ENCODE measurements at places on chromosomes 5 and 9.

- DNase-seq = no peak
Observed at GRCh38 chr5:40572937-40573336, 106.8 kb upstream of the PTGER4 start.

- DNase-seq = no peak
Observed at GRCh38 chr9:19381656-19382055, 1.6 kb upstream of the RPS6 start.

- DNase-seq = no peak
Observed at GRCh38 chr5:117665121-117665520, 1090.5 kb upstream of the SEMA6A start.

DNA sequence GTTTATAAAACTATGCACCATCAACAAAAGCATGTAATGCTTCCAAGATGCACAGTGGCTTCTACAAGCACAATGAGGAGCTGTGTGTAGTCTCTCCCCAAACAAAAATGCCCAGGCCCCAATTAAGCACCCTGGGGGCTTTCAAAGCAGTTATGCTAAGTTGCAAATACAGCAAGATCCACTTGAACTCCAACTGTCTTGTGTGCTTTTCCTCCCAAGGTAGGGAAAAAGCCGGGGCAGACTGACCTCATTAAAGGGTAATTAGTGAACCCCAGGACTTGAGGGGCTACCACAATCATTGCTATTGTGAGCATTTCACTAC is 13.1 kb downstream of the ZNF608 start:
- no peak for DNase-seq

DNA sequence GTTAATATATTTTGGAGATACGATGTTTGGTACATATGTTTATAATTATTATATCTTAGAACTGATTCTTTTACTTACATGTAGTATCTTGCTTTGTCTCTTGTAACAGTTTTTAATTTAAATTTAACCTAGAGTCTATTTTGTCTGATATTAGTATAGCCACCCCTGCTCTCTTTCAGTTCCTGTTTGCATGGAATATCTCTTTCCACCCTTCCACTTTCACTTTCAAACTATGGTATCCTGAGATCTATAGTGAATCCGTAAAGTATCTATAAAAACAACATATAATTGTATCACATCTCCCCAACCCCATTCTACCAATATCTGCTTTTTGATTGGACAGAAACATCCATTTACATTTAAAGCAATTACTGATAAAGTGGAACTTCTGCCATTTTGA is 7.2 kb downstream of the IRGM start:
- DNase-seq = peak; percentile 9

- no peak for DNase-seq
Observed at GRCh38 chr9:107043886-107044285, 180.9 kb downstream of the ZNF462 start.

- peak; percentile 76 for DNase-seq
Observed at GRCh38 chr5:150350524-150351344, 6.8 kb upstream of the TCOF1 start.

DNA sequence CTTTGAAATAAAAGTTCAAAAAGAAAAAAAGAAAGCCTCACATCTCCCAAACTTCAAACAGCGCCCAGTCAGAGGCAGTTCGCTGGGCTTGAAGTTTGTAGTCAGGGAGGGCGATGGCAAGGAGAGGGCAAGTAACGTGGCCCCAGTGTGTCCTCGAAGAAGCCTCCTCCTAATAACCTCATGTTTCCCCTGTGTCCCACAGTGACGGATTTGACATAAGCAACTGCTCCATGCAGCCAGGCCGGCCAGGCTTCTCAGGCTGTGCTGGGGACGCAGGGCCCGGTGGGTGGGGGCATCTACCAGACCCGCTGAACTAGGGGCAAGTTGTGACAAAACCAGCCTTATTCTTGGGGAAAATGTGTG is 172.2 kb downstream of the ERCC6L2 start:
- no peak for DNase-seq

DNA sequence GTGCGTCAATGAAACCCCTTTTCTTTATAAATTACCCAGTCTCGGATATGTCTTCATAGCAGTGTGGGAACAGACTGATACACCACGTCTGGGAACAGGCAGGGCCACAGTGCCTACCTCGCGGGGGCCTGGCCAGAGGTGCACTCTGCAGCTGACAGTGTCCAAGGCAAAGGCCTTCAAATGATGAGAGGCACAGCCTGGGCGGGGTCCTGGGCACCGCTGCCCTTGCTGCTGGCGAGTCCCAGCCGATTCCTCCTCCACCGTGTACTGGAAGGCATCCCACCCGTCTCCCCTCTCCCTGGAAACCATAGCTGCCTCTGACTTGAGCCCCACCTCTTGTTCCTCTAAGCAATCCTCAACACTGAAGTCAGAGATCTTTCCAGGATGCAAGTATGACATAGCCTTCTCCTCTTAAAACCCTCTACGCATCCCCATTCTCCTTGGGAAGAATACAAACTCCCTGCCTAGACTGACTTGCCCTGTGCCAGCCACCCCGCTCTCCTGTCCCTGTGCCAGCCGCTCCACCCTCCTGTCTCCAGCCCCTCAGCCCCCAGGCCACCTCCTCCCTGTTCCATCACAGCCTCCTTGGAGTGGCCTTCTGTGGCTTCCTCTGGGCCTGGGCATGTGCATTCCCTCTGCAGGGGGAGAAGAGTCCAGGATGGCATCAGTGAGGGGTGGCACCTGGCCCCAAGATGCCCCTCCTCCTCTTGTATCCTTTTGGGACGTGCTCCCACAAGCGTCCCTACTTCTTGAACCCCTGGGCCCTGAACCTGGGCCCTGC is 8.1 kb upstream of the COL5A1 start:
- no peak for DNase-seq

DNA sequence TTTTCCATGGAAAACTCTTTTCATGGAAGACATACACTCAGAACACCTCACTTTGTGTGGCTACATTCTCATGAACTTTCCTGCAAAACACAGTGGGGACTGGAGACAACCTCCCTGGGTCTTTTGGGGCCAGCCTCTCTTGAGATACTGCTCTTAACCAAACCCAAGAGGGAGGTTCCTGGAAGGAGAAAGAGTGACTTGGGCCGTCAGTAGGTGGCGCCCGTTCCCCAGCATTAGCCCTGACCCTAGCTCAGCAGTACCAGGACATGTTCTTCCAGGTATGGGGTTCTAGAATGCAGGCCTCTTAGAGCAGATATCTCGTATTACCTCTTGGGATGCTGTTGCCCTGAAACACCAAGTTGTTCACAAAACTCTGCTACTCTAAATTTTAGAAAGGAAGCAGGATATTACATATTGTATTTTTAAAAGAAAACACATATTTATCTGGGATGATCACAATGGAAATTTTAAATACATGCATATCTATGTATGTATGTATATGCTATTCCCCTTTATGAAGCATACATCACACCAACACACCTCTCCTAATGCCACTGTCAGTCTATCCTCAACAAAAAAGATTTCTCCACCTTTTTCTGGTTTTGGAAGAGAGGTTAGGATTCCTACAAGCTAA is 15.8 kb upstream of the GLIS3 start:
- peak; percentile 39 for DNase-seq

GRCh38 chr9:94729199-94729598 is 2.7 kb downstream of the AOPEP start:
- no peak for DNase-seq

Data from AML-193 (cell line).